Stimulated activated CD8-positive, alpha-beta memory T cell treated with anti-CD3 and anti-CD28 coated beads, Interleukin-4, amount 100 ng/mL, for 1 hour (primary cell): ENCODE measurements at places on chromosomes 11 and 22.

DNA sequence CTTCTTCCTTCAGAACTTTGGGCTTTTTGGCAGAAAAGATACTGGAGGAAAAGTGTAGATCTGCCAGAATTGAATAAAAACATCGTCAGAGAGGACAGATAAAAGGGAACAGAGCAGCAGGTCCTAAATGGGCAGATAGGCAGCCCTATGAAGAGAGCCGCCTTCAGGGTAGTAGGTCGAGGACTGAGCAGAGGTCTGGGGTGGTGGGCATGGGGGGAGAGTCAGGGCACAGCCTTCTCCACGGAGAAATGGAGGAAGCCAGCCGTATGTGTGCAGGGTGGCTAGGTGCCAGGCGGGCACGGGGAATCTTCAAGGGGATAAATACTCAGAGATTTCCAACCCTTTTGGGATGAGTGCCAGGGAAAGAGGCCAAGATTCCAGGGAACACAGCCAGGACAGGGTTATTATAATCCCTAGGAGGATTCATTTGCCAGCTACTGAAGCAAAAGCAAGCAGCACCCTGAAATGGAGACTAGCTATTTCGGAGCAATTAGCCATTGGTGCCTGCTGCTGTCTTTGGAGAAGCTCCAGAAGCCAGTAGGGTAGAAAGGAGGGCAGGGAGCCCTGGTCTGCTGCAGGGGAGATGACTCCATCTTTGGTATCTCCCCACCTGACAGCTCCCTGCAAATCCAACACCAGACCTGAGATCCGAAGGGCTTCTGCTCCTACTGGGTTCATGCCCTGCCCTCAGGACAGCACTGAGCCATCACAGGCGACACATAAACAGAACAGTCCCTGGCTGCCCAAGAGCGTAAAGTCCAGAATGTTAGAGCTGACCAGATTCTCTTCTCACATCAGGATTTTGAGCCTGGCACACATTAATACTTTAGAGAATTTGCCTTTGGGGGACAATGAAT lies 174.5 kb upstream of the NTM start:
- no peak for DNase-seq

- peak; percentile 17 for DNase-seq
These were observed 1.4 kb downstream of the PCSK7 start for GRCh38 chr11:117230286-117230961.

GRCh38 chr11:126969865-126970479 lies 30.6 kb downstream of the KIRREL3 start:
- no peak for DNase-seq

GRCh38 chr11:130381317-130381716 lies 47.1 kb downstream of the ADAMTS8 start:
- DNase-seq = no peak

GRCh38 chr11:1404461-1405185 lies 14.9 kb downstream of the BRSK2 start:
- no peak for DNase-seq

DNA sequence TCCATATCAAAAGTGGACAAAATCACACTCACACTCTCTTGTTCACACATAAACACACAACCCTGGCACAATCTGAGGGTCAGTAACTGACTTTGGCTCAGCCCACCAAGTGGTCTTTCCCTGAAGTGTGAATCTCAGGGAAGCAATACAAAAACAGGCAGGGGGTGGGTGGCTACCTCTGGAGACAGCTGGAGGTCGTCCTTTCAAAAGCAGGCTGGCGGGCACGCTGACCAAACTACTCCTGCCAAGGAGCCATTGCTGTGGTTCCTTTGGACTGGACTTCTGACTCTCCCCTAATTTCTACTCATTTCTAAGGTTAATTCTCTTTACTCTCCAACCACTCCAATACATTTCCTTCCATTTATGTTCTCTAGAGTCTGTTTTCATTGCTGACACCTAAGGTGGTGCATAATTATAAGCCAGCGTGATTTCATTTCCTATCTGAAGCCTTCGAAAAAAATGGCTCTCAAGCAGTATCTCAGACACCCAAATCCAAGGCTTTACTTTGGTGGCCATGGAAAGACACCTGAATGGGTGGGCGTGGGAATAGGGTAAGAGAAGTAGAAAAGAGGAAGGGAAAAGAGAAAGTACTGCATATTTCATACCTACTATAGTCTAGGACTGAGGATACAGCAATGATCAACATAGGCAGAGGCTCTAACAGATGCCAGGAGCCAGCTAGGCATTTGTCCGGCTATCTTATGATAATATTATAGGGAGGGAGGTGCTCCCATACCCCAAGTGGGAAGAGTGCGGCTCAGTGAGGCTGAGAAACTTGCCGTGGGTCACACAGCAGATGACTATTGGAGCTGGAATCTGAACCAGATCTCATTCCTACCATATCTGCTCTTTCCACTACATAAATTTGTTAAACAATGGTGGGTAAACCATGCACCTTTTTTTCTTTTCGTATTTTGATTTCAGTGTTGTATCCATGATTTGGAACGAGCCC lies 22.0 kb downstream of the FZD4 start:
- no peak for DNase-seq

DNA sequence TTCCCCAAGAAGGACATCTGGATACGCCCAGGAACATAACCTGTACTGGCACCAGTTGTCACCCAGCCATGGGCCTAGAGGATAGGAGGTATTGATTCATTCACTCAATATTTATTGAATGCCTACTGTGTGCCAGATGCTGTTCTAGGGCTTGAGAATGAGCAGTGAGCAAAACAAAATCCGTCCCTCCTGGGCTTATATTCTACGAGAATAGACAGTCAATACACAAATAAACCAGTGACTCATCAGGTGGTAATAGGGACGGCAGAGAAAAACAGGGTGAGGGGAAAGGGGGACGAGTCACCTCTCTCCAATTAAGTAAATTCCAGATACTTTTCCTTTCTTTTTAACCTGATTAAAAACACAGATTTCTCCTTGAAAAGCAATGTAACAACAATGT lies 103.5 kb downstream of the MICAL2 start:
- DNase-seq = no peak

GRCh38 chr22:49882519-49883293 lies 29.1 kb downstream of the ZBED4 start:
- DNase-seq = no peak

- DNase-seq = no peak
These were observed 117.0 kb downstream of the FANCF start for GRCh38 chr11:22508665-22509064.

GRCh38 chr11:131723088-131723487 lies 352.7 kb downstream of the NTM start:
- DNase-seq = no peak

GRCh38 chr11:112085822-112086421 lies 634 bp downstream of the TIMM8B start:
- no peak for DNase-seq

GRCh38 chr11:125165111-125165842 lies 726 bp downstream of the PKNOX2 start:
- no peak for DNase-seq

DNA sequence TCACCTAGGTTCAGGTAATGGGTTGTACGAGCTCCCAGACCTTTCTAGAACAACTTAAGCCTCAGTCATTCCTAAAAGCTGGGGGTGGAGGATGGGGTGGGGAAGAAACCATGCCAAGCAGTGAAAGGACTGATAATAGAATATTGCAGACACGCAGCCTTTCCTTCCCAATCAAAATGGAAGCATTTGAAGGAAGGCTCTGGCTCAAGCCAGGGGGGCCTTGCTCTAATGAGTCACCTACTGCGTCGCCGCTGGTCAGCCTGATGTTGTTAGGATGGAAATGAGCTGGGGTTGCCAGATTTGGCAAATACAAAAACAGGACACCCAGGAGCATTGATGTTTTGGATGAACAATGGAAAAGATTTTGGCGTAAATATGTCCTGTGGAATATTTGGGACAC lies 6.2 kb downstream of the SYT12 start:
- DNase-seq = no peak

GRCh38 chr22:38772623-38772873 lies 16.8 kb upstream of the SUN2 start:
- DNase-seq = no peak

- no peak for DNase-seq
These were observed 12.7 kb downstream of the ROBO4 start for GRCh38 chr11:124884869-124885479.

- no peak for DNase-seq
These were observed 7.4 kb upstream of the CCDC34 start for GRCh38 chr11:27370374-27370773.

GRCh38 chr22:19984201-19984753 lies 32.3 kb downstream of the ARVCF start:
- no peak for DNase-seq

DNA sequence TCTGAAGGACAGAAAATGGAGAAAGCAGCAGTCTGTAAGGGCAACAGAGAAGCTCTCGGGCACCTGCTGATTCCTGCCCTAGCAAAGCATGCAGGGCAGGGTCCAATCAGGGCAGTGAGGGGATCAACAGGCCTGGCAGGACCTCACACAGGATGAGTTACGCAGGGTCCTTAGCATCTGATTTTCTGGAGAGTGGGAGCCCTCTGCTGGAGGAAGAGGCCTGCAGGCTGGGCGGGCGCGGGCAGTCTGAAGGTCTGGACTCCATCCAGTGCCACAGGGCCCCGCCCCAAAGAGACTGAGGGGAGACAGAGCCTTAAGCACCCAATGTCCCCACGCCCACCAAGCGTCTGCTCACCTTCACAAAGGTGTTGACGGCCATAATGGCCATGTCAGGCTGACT lies 28.9 kb downstream of the AP1B1 start:
- no peak for DNase-seq

- DNase-seq = no peak
These were observed 47.6 kb upstream of the FIBIN start for GRCh38 chr11:26946257-26946716.

GRCh38 chr11:119691020-119691666 lies 37.9 kb downstream of the NECTIN1 start:
- no peak for DNase-seq

DNA sequence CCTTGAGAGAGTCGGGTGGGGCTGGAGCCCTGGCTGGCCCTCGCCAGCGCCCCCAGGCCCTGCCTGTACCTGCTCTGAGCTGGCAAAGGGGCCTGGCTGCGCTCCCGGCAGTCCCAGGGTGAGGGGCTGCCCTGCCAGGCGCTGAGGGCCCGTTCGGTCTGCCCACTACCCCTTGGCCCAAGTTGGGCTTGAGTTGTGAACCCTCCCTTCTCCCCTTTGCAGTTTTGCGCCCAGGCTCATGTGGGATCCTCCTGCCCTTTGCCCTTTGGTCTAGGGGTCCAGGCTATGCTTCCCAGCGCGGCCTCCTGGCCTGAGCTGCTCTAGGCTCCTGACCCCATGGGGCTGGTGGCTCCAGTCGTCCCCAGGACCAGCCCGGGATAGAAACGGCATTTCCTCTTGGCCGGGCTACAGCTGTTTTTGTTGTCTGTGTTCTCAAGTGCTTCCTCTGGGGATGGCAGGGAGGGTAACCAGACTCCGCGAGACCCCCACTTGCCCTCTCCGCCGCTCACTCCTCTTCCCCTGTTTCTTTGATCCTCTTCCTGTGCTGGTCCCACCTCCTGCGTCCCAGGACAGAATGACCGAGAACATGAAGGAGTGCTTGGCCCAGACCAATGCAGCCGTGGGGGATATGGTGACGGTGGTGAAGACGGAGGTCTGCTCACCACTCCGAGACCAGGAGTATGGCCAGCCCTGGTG lies 34.9 kb downstream of the PRDM11 start:
- no peak for DNase-seq

- no peak for DNase-seq
These were observed 612.0 kb upstream of the KIRREL3 start for GRCh38 chr11:127612607-127613006.

DNA sequence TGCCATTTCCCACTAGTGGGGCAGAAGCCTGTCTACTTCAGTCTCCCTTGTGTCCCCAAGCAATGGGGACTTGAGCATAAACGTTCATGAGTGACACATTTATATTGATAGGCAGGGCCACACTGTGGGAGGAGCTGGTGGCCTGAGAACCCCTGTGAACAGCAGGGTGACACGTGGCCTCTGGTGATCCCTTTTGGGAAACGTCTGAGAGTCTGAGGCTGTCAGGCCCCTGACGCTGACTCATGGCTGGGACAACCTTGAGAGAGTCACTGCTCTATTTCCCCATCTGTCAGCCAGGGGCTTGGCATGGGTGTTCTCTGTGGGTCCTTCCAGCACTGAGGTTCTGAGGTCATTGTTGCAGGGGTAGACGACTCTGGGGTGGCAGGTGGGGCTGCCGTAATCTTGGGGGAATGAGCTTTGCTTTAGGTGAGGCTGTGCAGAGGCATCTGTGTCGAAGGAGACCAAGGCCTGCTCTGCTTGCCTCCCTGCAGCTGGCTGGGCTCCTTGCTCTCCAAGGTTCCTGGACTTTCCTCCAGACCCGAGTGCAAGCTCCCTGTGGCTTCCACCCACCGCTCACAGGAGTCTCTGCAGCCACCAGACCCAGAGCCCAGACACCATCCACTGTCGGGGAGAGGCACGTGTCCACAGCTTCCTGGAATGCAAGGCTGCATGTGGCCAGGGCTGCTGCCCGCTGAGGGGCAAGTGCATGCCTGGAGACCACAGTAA lies 54.7 kb downstream of the SMIM38 start:
- DNase-seq = no peak

DNA sequence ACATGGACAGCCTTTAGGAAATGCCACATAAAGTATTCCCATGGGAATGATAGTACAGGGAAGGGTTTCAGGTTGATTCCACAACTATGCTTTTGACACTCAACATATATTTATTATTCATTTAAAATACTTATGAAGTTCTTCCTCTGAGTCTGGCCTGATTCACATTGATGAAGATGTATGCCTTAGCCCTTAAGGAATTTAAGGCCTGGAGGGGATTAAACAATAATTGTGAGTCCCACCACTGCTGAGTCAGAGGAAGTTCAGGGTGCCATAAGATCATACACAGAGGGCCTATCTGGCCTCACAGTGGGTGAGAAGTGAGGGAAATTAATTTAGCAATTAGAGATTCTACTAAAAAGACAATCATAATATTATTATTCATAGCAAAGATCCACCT lies 161.1 kb upstream of the SNX19 start:
- no peak for DNase-seq

- no peak for DNase-seq
These were observed 984.7 kb downstream of the BRD1 start for GRCh38 chr22:48842976-48843375.

- no peak for DNase-seq
These were observed 78.9 kb downstream of the PDE3B start for GRCh38 chr11:14722496-14722895.

DNA sequence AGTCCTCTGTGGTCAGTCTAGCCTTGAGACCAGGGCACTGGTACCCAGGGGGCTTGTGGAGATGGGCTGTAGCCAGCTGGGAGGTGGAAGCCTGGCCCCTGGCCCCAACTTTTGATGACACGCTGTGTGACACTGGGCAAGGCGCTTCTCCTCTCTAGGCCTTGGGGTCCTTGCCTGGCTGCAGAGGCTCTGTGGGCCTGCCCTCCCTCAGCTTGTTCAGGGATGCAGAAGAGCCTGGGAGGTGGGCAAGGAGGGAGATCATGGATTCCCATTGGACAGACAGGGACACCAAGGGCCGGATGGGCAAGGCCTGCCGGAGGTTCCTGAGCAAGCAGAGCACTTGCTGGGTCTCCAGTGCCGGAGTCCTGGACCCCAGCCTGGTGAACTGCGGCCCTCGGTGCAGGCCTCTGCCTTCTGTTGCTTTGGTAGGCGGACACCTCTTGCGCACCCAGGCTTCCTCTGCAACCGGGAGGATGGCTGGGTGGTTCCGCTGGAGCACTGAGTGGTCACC lies 1.3 kb upstream of the PPP2R5B start:
- no peak for DNase-seq

GRCh38 chr22:40137132-40137531 lies 40.6 kb upstream of the TNRC6B start:
- DNase-seq = no peak
